Amniotic stem cell (primary cell): ENCODE measurements at places on chromosomes 2 and 18.

DNA sequence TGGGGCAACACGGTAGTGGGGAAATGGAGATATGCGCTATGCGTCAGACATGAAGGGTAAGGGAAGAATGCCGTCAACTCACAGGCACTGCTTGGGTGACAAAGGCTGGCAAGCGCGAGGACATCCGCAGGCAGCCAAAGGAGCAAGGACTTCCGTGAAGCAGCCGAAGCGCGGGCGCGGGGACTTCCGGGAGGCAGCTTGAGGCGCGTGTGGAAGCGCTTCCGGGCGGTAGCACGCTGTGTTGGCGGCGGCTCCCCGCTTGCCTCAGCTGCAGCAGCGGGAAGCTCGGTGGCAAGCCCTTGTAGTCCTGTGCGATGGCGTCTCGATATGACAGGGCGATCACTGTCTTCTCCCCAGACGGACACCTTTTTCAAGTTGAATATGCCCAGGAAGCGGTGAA is at the start of gene PSMA8:
Gene PSMA8 (plus strand): TSS at position 218 of the 400 bp plus-strand sequence. CDS start 97 bp downstream, at position 315.
- no peak for DNase-seq

- DNase-seq: no peak
Measured at GRCh38 chr2:62370321-62371250, 135.4 kb downstream of the TMEM17 start.

DNA sequence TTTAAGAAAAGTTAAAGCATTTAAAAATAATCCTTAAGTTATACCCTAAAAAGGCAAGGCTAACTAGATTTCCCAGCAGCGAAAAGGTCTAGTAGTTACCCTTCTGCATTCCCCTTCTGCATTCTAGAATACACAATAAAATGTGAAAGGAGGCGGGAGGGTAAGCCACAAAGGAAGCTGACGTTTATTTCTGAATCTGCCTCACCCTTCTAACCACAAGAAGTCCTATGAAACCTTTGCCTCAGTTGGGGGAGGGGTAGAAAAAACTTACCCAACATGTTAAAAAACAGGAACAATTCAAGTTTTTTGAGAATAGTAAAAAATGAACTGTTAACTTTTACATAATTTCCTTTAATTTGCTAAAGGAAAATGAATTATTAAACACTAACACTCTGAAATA is 11.3 kb downstream of the STK17B start:
- DNase-seq: no peak

DNA sequence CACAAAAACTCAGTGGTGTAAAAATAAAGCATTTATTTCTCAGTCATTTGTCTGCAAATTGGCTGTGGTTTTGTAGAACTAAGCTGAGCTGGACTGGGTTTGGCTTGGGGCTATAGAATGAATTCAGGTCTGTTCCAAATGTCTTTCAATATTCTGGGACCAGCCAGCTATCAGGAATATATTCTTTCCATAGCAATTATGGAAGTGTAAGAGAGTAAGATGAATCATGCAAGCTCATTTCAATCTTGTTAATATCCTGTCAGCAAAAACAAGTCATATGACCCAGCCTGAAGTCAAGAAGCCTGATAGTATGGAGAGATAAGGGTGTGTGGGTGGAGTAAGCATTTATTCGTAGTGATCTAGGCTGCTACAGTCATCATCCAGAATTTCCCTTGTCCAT is 481.0 kb upstream of the CDH2 start:
- DNase-seq: peak; percentile 0

GRCh38 chr2:5740053-5740452 is 47.9 kb downstream of the SOX11 start:
- no peak for DNase-seq

GRCh38 chr2:122414902-122415301 is 659.5 kb downstream of the TSN start:
- no peak for DNase-seq

DNA sequence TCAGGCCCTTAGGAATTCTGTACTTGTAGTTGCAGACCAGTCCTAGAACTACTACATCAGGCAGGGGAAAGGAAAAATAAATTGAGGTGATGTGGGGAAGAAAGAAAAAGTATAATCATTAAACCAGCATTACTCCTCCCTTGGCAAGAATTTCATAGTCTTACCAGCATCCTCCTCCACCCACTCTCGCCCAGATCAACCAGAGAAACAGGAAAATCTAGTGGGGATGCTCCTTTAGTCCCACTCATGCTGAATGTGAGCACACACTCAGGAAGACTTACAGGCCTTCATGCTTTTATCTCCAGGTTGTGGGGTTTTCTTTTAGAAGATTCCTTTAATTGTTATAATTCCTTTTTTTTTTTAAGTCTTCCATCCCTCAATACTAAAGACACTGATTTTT is 129.3 kb upstream of the CCDC150 start:
- DNase-seq: no peak

DNA sequence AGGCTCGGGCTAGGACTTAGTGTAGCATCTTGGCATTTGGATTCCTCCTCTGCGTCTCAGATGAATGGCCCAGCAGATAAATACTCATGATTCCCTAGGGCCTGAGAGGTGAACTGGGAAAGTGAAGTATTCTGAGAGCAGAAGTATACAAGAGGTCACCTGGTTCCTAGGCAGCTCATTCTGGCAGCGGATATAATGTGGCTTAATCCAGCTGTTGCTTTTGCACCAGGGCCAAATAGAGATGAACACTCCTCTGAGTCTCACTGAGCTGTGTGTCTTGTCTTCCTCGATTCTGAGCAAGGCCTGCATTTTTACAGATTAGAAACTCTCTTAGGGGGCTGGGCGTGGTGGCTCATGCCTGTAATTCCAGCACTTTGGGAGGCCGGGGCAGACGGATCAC is 196.1 kb downstream of the SLC4A3 start:
- DNase-seq: no peak

DNA sequence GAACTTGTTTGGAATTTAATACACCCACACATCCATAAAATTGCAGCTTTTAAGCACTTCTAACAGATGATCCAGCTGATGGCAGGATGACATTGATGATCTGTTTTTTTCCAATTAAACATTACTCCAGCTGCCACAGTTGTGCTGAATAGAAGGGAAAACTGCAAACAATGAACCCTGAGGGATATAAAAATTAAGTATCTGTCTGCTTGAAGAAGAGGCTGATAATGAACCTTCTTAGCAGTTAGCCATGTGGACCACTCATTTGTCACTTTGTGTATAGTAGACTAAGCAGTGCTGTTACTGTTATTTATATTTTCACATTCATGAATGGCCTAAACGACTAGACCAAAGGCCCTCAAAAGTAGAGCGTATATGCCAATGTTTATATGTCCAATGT is 1201.0 kb upstream of the LRRTM1 start:
- no peak for DNase-seq

- DNase-seq: no peak
Measured at GRCh38 chr2:174482854-174483253, 4.0 kb downstream of the GPR155 start.

DNA sequence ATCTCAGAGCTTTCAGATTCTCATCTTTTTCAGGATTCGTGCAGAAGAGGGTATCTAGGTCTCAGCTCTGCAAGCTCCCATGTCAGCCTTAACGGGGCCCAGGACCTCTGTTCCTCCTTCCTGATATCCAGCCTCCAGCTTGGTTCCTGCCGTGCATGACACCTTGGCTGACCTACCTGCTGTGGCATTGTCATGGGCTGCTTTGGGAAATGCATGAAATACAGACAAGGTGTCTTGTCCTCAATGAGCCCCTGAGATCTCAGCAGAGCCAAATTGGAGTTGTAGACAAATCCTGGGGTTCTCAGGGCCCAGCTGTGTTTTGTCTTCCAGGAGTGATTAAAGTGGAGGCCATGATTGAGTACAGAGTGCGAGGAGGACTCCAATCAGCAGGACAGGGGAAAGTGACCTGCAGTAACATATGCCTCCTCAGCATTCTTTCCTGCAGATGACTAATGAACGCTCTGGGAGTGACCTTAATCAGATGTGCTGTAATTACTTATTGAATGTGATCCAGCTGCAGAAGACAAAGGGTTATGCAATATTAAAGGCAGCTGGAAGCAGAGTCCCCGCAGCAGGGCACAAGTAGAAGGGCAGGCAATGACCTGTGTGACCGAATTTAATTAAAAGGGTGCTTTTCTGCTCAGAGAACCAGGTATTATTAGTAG is 141.1 kb downstream of the CCBE1 start:
- DNase-seq: no peak

GRCh38 chr2:56199492-56199891 is 15.7 kb downstream of the CCDC85A start:
- DNase-seq: peak; percentile 64

GRCh38 chr18:7722955-7723354 is 155.8 kb downstream of the PTPRM start:
- DNase-seq: no peak

- DNase-seq: no peak
Measured at GRCh38 chr2:160322320-160322719, 122.2 kb upstream of the ITGB6 start.

- DNase-seq: no peak
Measured at GRCh38 chr2:37307500-37307899, 17.1 kb downstream of the PRKD3 start.

DNA sequence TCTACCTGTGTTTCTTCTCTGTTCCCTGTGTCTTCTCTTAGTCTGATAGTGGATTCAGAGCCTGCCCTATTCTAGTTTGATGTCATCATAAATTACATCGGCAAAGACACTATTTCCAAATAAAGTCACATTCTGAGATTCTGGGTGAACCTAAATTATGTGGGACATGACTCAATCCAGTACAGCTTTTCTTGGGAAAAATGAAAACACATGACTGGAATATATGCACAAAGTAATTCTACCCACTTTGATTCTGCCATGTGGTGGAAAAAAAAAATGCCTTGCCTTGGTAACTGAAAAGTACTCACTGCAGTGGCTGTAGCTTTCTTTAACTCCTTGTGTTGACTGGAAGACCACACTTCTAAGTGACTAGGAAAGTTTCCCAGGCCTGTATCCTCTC is 73.7 kb downstream of the LRATD1 start:
- DNase-seq: no peak

DNA sequence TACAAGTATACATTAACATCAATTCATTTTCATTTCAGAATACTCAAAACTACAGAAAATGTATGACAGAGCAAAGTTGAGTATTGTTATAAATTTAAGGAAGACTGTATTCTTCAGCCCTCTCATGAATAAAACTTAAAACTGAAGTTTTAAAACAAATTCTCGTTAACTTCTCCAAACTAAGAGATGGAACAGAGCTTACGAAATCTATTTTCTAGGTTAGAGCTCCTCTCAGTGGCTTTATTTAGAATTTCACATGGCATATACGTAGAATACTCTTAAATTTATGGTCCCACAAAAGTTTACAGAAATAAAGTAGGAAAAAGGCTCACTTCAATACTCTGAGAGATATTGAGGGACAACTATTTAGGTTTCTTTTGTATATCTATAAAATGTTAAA is 612.1 kb downstream of the KCNJ3 start:
- DNase-seq: no peak

DNA sequence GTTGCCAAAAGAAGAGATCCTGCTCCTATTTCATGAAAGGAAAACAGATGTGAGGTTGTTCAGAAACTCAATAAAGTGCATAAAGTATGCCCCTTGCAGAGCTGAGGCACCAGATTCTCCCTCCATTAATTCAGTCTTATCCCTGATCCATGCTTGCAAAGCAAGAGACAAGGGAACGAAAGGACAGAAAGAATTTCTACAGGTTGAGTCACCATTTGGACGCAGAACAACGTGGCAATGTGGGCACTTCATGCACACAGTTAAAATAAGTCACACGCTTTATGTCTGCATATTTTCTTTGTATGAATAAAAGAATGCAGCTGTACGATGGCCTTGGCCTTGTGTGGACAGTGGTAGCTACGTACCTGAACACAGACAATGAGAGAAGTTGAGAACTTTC is 321.7 kb upstream of the REV1 start:
- peak; percentile 37 for DNase-seq

DNA sequence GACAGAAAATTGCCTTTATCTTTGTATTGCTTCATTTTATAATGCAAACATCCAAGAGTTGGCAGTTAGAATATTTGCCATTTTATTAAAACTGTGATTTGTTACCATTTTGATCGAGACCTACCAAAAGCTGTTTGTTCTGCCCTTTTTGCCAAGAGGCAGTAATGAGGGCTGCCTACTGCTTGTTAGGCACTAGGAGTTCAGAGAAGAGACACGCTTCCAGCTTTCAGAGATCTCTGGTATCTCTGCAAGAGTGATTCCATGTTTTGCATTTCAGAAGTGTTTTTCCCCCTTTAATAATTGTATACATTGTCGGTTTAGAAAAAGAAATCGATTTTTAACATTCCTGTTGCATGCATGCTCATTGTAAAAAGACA is 628 bp downstream of the MRPL30 start:
- DNase-seq: no peak

DNA sequence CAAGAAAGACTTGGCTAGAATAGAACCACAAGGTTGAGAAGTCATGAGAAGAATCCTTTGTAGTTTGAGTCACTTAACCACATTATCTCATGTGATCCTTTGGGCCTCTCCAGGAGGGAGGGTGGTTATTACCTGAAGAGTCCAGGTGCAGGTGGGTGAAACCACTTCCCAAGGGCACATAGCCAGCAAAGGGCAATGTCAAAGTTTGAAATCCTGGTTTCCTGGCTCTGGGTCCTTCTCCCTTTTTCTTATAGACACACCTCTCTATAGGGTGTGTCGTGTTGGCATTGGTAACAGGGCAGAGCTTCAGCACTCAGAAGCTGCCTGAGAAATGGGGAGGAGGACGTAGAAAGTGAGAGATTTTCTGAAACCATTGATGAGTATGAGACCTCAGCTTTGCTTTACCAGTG is 137.9 kb downstream of the MGAT5 start:
- DNase-seq: no peak

DNA sequence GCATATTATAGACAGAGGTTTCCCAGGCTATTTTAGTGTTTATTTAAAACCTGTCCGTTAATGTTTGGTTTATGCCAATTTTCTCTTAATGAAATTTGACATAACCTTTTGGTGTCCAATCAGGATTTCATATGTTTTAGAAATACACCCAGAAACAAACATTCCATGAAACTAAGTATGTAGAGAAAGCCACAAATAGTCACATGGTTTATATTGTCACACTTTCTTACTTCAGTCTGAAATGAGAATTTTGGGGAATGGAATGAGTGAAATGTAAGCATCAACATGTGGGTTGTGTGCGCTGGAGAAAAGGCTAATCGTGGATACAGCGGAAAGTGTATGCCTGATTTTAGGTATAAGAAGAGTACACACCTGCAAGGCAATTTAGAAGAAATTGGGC is 277.0 kb upstream of the RAB12 start:
- no peak for DNase-seq

GRCh38 chr18:31891566-31891965 is 51.4 kb downstream of the TRAPPC8 start:
- no peak for DNase-seq
